CD4-positive, alpha-beta T cell treated with Interleukin-2 at 100 ng/mL for 4 hours (primary cell): ENCODE measurements at places on chromosomes 4 and X.

DNA sequence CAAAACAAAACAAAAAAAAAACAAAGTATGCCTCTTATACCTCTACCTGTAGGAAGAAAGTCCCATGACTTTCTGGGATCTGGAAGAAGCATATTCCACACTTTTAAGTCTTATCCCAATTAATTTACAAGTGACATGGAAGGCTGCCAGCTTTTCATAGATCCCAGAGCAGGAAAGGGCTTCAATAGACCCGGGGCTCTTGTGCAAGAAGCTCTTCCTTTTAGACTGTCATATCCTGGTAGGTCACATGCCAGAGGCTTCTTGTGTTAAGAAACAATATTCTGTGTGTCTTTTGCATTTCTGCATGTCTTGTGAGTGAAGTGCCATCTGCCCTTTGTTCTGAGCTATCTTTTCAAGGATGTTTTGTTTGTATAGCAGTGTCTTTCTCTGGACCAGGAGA, 84.4 kb upstream of the PHOX2B start:
- no peak for DNase-seq

DNA sequence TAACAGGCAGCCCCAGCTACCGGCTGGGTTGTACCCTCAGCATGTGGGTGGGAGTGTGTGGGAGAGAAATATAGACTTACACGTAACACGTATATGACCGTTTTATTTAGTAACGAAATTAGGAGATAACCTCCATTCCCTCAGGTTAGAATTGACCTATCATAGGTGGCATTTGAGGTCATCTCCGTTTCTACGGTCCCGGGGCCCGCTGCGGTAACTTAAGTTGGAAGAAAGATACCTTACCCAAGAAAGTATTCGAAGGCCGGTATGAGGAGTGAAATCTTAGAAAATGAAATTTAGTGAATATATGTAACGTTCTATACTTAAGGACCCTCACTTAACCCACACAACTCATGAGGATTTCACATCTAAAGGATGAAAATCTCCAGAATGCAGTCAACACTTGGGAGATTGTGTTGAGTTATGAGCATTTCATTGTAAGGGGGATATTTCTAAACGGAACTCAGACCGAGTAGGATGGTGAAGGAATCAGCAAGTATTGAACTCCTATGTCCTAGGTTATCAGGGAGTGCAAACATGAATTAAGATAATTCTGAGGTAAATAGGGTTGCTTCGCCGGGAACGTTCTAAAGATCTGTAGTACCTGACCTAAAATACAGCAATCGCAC, 891 bp downstream of the CISD2 start:
- DNase-seq = no peak

DNA sequence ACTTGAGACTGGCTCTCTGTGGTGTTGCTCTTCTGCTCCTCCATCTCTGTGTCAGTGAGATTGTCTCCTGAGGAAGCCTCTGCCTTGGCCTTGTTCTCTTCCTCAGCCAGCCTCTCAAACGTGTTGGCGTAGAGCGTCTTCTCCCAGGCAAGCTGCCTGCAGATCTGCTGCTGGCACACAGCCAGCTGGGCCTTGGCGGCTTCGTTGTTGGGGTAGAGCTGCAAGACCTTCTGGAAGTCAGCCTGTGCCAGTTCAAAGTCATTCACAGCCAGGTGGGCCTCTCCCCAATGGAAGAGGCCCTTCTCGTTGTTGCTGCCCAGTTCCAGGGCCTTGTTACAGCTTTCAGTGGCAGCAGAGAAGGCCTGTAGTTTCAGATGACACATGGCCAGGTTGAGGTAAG, 159.1 kb downstream of the NDST3 start:
- no peak for DNase-seq

GRCh38 chr4:175970724-175971123, 94.9 kb upstream of the WDR17 start:
- no peak for DNase-seq

DNA sequence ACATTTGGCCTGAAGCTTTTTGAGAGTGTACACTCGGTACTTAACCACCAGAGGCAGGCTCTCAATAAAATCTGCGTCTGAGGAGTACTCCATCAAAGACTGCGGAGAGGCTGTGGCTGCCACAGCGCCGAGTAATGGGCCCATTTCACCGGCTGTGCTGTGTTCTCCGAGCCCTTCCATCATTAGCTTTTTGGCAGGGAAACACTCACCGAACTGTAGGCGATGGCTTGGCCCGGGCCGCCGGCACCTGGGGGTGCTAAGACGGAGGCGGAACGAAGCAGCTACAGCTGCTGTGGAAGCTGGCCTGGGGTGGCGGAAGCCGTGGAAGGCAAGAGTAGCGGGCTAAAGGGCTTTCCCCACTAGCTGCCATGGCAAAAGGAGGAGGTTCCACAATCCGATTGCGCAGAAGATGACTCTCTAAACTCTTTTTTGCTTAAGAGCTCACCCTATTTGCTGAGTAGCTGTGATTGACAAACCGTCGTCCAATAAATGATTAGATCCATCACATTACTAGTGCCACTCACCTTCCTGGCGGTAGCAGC, 48.5 kb upstream of the PABPC1L2A start:
- no peak for DNase-seq

- peak; percentile 67 for DNase-seq
Measured at GRCh38 chr4:173370130-173370476, 651 bp upstream of the SAP30 start.

GRCh38 chr4:95889662-95890061, 49.8 kb downstream of the PDHA2 start:
- DNase-seq = no peak

DNA sequence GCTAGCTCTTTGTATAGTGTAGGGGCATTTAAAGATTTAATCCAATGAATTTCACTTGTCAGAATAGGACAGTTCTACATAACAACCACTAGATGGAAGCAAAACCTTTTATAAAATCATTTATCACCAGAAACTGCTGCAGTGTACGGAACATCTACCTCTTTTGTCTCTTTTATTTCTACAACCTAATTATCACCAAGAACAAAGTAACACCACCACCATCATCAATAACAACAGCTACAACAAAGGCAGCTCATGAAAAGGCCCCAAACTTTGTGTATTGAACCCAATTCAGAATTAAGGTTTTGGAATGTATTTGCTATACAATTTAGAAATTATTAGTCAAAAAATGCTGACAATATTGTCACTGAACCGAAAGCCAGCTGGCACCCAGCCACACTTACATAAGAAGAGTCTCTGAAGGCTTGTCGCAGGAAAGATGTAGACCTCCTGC, 260.9 kb upstream of the RPS6KA3 start:
- peak; percentile 14 for DNase-seq

DNA sequence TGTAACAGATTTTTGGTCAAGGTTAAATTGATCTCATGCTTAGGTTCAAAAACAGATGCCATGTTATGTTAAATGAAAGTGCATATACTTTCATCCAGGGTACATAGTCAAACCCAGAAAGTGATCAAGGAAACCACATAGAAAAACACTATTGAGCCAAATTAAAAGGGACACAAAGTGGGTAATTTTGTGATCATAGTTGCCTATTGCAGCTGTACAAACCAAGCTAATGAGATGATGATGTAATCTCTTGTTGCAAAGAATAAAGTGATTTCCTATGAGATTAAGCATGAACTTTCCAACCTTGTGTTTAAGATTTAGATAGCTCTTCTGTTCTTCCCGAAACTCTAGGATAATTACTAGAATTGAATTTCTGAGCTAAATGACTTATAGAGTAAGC, 20.2 kb upstream of the LIMCH1 start:
- no peak for DNase-seq
